ENCODE measurements at places on chromosomes 12 and 14. TPM values are rescaled to one million over a fixed set of nuclear protein-coding genes. Genes with fewer than 3 reads are reported as not detected.

The NAV3 gene
- total RNA-seq = not detected

The DIO2 gene
- not detected for total RNA-seq

The P2RX2 gene
- total RNA-seq = not detected

The TBX3 gene
- not detected for total RNA-seq

The GSC gene
- not detected for total RNA-seq

The SERPINA12 gene
- not detected for total RNA-seq

The RTL1 gene
- total RNA-seq = not detected

The PPP1R36 gene
- 0.28 TPM for total RNA-seq

The RASAL1 gene
- total RNA-seq = 2.3 TPM

The TPPP2 gene
- not detected for total RNA-seq

Measured in activated naive CD8-positive, alpha-beta T cell treated with anti-CD3 and anti-CD28 coated beads, Interleukin-2, amount 10 ng/mL, durations not matched to agents 7 days and 5 days (primary cell).